ENCODE measurements at places on chromosomes 5 and 9.

GRCh38 chr5:134371834-134372340 lies 518 bp downstream of the UBE2B start:
- DNase-seq = peak; percentile 71

GRCh38 chr5:172958331-172959046 lies 735 bp upstream of the RPL26L1 start:
- DNase-seq = peak; percentile 79

- DNase-seq = no peak
Observed at GRCh38 chr9:138069731-138070456, 192.3 kb downstream of the CACNA1B start.

DNA sequence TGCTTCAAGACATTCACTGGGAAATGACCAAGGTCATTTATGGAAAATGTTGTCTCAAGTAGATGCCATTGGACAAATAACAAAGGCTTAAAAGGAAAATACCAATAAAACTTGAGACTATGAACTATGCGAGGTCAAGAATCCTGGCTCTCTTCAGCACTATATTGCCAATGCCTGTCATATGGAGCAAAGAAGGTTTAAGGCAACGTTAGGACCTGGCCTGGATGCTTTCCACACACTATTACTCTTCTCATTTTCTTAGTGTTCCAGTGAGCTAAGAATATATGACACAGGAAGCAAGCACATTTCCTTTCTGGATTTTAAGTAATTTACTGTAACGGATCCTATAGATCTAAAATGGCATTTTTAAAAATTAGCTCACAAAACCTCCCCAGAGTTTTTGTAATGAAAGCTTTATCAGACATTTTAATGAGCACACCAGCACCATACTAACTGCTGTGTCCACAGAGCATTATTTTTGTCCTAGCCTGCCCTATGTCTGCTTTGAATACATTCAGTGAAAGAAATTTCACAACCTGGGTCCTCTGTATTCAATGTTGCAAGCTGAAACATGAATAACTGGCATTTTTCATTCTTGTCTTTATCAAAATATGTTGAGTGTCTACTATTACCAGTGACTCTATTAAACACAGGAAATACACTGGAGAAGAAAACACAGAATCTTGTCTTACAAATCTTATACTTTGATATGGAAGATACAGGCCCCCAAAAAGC lies 315.6 kb downstream of the CETN3 start:
- no peak for DNase-seq

GRCh38 chr9:125593581-125594222 lies 113.3 kb downstream of the MAPKAP1 start:
- DNase-seq = no peak

DNA sequence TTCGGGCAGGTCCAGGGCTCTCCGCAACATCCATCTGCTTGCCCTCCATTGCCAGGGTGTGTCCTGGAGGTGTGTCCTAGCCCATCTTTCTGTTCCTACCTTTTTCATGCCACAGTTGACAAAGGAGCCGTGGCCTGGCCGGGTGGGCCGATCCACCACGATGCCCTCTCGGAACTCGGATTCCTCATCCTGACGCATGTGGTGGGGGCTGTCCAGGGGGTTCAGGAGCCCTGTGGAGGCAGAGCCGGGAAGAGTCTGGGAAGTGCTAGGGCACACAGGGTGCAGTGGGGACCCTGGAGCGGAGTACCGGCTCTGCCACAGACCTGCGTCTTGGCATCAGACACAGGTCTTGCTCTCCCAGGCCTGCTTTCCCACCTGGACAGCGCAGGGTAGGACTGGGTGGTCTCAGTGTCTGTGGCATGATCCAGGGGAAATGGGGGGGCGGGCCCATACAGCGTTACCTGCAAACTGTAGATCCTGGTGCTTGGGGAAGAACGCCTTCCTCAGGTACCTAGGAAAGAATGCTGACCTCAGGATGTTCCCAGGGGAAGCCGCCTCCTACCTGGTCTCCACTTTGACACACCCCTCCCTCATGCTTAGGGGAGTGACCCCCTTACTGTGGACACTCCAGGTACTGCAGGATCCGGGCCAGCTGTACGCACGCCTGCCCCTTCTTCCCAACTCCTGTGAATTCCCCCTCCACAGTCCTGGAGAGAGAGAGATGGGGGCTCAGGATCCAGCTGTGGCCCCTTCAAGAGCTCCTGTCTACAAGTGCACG lies 3.5 kb downstream of the SPOUT1 start:
- no peak for DNase-seq

DNA sequence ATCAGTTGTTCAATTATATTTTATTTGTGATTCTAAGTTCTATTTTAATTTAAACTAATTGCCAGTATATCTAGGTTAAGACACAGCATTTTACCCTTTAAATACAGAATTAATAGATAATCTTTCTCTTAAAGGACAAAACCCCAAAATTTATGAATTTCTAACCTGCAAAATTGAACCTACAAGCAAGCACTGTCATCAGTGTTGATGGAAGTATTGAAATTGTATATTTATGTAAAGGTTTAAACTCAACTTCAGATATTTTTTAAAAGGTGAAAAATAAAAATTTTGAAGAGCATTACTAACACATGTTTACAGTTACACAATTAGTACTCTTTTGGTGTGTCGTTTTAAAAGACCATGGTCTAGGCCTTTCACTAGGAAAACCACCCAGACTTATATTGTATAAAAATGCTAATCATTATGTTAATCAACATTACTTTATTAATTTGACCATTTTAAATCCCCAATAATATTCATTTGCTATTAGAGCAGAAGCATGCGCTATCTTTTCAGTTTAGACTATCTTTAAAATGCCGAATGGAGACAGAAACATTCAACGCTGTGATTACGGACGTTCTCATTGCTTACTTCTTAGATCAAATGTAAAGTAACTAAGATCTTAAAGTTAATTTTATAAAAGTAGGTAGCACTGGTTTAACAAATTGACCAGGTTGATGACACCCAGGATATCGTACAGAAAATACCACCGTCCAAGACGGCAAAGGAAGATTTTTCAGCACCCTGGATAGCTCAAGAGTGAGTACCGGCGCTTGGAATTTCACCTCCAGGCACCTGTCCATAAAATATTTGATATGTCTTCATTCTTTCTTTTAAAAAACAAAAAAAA lies 3.2 kb downstream of the OTP start:
- no peak for DNase-seq

DNA sequence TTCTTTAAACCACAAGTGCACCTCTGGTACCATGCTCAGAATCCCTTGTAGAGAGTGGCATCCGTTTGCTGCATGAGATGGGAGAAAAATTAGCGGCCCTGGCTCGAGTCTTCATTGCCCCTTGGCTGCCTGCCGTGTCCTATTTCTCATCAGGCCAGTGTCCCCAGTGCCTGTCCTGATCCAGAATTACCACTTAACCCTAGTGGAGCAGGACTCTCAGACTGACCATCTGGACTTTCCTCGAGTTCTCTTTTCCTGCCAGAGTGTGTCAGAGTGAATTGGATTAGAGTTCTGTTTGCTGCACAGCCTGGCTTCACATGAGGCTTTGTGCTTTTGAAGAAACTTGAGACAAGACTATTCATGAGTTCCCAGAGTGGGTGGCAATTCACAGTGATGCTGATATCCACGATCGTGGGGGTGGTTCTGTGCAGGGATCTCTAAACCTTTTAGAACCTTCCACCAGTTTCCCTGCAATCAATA lies 92.6 kb downstream of the C9orf152 start:
- no peak for DNase-seq

DNA sequence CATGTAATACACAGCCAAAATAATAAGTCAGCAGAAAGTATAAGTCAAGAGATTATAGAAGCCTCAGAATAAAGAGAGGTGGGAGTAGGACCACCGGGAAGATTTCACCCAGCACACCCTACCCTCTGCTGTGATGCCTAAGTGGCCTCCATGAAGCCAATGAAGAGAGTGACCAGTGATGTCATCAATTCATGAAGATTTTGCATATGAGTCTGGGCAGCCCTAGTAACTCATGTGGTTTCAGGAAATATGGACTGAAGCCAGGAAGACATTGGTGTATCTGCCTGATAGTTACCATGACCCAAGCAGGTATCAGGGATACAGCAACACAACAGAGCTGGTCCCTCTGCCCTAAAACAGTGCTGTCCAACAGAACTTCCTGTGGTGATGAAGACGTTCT lies 135.3 kb downstream of the ADAMTS12 start:
- DNase-seq = no peak

DNA sequence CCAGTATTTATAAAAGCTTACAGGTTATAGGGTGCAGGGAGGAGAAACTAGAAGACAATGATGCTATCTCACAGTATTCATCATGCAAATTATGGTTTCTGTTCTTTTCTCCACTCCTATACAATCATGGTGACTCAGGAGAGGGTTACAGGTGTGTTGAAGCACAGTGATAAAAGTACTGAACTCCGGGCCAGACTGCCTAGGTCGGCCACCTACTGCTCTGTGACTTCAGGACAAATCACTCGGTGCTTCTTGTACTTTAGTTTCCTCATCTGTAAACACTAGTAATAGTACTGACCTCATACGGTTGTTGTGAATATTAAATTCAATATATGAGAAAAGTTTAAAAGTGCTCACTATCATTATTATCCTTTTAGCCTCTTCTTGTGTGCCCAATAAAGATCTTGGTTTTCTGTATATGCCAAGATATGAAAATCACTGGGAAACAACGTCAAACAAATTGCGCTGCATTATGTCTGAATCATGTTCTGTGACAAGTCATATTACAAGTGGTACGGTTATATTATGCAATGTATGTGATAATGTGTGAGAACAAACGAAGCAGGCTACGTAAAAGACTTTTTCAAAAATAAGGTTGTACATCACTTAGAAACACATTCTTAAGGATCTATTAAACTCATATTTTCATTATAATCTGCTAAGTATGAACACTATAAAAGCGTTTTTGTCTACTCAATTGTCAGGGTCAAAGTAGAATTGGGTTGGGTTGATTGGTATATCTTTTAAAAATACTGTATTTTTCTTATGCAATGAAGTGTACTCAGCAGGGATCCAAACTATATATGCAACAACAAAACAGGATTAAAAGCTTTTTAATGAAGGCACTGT lies 153.3 kb downstream of the EFNA5 start:
- DNase-seq = no peak

- DNase-seq = no peak
Observed at GRCh38 chr5:170319301-170319700, 21.7 kb upstream of the LCP2 start.

GRCh38 chr5:122311497-122311960 lies 508 bp upstream of the SNCAIP start:
- no peak for DNase-seq

DNA sequence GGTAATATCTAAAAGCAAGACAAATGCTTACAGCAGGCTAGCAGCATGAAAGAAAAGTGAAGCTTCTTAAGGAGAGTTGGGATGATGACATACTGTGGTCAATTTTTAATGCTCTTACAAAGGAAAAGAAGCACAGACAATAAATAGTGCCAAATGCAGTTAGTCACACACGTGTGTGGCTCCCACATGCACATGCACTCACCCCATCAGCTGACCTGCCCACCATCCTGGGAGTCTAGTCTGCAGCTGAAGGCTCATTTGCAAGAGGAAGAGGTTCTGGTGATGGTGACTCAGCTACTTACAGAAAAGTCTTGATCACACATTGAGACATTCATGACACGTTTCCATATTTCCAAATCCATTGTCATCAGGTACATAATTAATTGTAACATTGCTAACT lies 129.3 kb downstream of the MRPL36 start:
- DNase-seq = no peak

- DNase-seq = no peak
Observed at GRCh38 chr9:98445576-98445975, 190.1 kb upstream of the TBC1D2 start.

- DNase-seq = no peak
Observed at GRCh38 chr9:95954940-95955339, 79.4 kb downstream of the ERCC6L2 start.

- DNase-seq = no peak
Observed at GRCh38 chr5:143657647-143658285, 154.2 kb upstream of the HMHB1 start.

DNA sequence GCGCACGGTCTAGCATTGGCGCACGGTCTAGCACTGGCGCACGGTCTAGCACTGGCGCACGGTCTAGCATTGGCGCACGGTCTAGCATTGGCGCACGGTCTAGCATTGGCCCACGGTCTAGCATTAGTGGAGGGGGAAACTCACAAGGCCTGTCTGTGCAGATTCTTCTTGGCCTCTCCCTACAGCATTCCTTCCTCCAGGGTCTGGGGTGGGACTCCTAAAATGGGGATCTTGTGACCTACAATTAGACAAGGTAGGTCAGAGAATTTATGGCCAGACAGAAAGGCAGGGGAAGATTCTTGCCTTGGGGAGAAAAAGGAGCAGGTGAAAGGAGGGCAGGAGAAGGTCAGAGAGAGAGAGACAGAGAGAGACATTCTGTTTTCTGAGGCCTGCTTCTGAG lies 5.4 kb upstream of the GBGT1 start:
- DNase-seq = no peak

- no peak for DNase-seq
Observed at GRCh38 chr5:10421896-10422691, 19.6 kb upstream of the ROPN1L start.

GRCh38 chr5:178791976-178792375 lies 61.5 kb upstream of the ZNF354A start:
- no peak for DNase-seq

- no peak for DNase-seq
Observed at GRCh38 chr5:118789366-118789765, 199.0 kb downstream of the DTWD2 start.

GRCh38 chr9:104961238-104961637 lies 33.3 kb upstream of the ABCA1 start:
- DNase-seq = no peak

DNA sequence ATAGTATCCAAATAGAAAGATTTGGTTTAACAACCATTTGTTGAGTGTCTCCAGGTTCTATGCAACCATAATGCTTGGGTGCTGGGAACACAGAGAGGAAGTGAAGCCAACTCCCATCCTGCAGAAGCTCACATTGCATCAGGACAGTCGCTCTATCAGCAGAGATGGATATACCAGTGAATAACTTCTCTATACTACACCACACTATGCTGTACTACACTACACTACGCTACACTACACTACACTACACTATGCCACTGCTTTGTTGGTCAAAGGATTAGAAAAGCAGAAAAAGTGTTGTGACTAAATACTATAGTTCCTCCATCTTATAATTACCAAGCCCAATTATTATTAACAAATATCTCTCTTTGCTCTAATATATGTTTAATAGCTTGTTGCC lies 89.2 kb upstream of the PRRC1 start:
- no peak for DNase-seq

DNA sequence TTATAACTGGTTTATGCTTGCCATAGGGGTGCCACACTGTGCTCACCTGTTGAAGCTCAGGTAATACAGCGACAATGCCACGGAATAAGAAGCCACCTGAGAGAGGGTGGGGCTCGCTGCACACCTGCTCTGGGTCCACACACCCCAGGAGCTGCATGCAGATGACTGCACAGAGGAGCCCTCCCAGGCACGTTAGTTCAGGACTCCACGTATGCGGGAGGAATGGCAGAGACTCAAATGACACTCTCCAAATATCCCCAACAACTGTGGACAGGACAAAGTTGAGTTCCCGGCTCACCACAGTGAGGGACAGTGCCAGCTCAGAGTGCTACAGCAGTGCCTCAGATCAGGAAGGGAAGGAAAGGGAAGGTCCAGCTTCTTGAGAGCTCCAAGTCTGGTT lies 5.8 kb upstream of the FCN1 start:
- DNase-seq = no peak

- no peak for DNase-seq
Observed at GRCh38 chr5:81181576-81182316, 51.4 kb upstream of the CKMT2 start.

- peak; percentile 84 for DNase-seq
Observed at GRCh38 chr5:114055318-114056184, 306.3 kb upstream of the KCNN2 start.

GRCh38 chr5:24497591-24498157 lies 147.1 kb downstream of the CDH10 start:
- no peak for DNase-seq
